Ascending aorta (tissue), 2 donors: ENCODE measurements at places on chromosomes 7 and 10. TPM values are rescaled to one million over a fixed set of nuclear protein-coding genes. Genes with fewer than 3 reads are reported as not detected.

GRCh38 chr7:50696810-50697582 is 85.7 kb downstream of the GRB10 start:
- DNase-seq, result no peak

DNA sequence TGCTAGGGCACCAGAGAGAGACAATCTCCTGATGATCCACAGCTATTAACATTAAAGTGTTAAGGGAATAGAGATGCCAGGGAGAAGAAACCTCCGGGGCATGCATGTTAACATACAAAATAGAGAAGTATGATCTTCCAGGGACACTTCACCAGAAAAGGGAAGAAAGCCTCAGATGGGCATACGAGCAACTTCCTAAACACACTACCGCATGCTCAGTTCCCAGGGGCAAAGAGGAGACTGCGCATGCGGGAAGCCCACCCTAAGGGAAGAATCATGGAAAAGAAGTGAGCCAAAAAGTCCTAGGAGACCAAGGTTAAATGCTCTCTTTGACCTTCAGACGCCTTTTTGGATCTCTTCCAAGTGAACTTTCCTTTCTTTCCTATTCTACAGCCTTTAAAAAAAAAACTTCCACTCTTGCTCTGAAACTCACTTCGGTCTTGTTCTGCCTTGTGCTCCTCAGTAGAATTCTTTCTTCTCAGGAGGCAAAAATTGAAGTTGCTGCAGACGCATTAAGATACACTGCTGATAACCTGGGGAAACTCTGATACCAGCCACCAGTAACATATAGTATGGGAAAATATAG is 1211.3 kb downstream of the REEP3 start:
- no peak for DNase-seq

GRCh38 chr10:62511238-62511637 is 137.1 kb downstream of the ZNF365 start:
- DNase-seq, result no peak

DNA sequence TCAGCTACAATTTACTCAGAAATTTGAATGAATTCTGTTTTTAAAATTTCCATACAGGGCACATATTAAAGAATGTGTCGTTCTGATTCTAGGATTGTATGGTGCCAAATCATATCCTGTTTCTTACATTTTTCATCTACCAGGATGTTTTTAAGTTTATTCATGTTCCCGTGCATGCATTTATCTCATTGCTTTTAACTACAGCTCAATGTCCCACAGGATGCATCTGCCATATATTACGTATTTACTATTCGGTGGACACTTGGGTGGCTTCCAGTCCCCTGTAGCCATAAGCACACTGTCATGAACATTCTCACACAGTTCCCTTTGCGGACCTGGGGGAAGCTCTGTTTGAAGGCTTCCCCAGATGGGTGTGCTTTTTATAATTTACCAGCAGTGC is 122.3 kb downstream of the CCDC71L start:
- no peak for DNase-seq

The AGR2 gene
- total RNA-seq, result not detected

DNA sequence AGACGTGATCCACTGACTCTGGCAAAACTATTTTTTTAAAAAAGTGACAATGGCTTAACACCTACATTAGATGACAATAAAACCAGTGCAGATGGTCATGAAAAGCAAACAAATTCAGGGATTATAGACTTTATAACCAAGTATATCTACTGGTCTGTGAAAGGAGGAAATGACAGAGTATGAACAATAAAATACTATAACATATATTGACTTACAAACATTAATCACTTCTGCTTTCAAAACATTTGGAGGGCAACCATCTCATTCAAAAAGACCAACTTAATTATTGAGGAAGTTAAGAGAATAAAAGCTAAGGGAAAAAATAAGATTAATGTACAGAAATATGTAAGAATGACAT is 34.8 kb downstream of the JMJD1C start:
- no peak for DNase-seq

The ZCCHC24 gene
- total RNA-seq, result 180 TPM

DNA sequence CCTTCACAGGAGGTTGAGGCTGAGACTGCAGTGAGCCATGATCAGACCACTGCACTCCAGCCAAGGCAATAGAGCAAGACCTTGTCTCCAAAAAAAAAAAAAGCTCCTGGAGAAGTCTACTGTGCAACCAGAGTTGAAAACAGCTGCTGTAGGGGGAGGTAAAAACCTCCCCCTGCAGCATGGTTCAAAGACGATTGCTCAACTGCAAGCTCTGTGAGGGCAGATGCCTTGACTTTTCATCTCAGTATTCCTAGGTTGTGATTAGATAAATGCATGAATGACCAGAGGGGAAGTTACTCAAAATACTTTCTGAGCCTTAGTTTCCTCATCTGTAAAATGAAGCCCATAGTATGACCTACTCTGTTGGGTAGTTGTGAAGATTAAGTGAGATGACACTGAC is 25.0 kb upstream of the PPA1 start:
- no peak for DNase-seq

DNA sequence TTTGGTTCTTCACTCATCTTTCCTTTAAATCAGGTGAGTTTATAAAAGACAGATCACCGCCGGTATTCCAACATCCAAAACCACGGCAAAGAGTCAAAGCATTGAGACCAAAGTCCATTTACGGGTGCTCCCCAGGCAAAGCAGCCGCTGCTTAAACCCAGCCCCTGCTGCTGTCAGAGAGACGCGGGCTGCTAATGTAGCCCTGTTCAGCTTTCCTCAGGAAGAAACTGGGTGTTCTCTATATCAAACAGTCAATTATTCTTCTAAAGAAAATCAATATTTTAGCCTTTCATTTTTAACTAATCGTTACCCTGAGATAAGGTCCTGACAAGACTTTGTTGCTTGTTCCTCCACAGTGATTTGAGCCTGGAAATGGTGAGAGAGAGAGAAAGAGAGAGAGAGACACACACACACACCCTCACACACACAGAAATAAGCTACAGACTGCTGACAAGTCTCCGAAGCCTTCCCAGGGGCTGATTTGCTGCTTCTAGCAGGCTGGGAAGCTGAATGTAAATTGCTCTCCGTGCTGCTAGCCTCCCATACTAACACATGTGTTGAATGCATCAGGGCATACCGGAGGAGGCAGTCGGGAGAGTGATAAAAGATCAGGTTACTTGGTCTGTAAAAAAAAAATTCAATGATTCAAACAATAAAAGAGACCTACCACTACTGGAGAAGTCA is 183.0 kb upstream of the ANK3 start:
- DNase-seq, result no peak

DNA sequence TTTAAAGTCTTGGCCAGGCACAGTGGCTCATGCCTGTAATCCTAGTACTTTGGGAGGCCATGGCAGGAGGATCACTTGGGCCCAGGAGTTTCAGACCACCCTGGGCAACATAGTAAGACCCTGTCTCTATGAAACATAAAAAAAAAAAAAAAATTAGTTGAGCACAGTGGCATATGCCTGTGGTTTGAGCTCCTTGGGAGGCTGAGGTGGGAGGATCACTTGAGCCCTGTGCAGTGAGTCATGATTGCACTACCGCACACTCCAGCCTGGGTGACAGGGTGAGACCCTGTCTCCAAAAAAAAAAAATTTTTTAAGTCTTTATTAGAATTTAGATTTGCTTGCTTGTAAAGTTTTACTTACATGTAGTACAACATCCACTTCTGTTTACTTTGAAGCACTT is 14.0 kb downstream of the WNT2 start:
- no peak for DNase-seq

The GLI3 gene
- 2.2 TPM for total RNA-seq

- no peak for DNase-seq
These were observed 495.1 kb downstream of the RPS24 start for GRCh38 chr10:78528749-78529204.

DNA sequence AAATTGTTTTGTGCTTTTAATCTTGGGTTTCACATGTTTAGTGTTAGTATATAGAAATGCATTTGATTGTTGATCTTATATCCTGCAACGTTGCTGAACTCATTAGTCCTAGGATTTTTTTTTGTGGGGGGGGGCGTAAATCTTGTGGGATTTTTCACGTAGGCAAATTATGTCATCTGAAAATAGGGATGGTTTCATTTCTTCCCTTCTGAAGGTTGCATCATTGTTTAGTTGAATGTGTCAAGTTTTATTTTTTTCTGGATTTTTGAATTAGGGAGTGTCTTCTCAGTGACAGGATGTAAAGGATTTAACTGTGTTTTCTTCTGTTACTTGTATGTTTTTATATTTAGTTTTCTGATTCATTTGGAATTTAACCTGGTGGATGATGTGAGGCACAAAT is 26.7 kb downstream of the MKLN1 start:
- no peak for DNase-seq

The GPR141 gene
- total RNA-seq, result not detected

The TMEM225B gene
- total RNA-seq, result 0.43 TPM

DNA sequence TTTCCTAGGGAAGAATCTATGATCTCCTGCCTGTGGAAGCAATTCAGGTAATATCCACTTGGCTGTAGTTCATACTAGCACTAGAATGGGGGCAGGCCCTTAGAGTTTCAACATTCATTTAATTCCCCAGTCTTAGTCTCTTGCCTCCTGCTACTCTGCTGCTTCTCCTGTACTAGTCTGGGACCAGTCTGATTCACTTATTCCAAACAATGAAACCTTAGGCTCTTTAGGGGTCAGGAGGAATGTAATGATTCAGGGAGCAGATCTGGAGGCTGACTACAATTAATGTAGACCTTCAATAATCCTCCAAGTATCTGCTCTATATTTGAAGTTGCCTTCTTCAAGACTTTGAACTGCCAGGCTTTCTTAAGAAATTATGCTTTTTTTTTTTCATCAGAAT is 101.8 kb downstream of the GNAT3 start:
- DNase-seq, result no peak

GRCh38 chr10:127735156-127735555 is 1.8 kb upstream of the FOXI2 start:
- DNase-seq, result no peak

- DNase-seq, result no peak
These were observed 12.2 kb downstream of the PPA1 start for GRCh38 chr10:70221030-70221429.

The ICA1 gene
- total RNA-seq, result 18.3 TPM

DNA sequence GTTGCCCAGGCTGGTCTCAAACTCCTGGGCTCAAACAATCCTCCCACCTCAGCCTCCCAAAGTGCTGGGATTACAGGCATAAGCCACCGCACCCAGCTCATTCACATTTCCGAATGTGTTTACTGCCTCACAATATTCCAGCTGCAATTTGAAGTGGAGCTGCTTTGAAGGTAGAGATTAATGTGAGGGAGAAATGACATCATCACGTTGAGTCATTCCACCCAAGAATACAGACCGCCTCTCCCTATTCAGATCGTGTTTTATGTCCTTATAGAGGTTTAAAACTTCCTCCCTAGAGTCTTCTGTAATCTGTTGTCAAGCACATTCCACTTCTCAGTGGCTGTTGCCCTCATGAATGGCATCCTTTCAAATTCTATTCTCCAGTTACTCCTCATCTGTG is 100.4 kb upstream of the PDGFA start:
- DNase-seq, result no peak

The DNAH11 gene
- 0.75 TPM for total RNA-seq

The PSD gene
- total RNA-seq, result not detected

GRCh38 chr7:41872966-41873365 is 170.1 kb upstream of the INHBA start:
- DNase-seq, result no peak

The FEZF1 gene
- total RNA-seq, result not detected

- no peak for DNase-seq
These were observed 11.8 kb downstream of the TOMM7 start for GRCh38 chr7:22810843-22811242.

- peak; percentile 73 for DNase-seq
These were observed 56.8 kb upstream of the SVIL start for GRCh38 chr10:29691564-29692072.

- DNase-seq, result no peak
These were observed 116.3 kb downstream of the MLLT10 start for GRCh38 chr10:21650353-21650752.

DNA sequence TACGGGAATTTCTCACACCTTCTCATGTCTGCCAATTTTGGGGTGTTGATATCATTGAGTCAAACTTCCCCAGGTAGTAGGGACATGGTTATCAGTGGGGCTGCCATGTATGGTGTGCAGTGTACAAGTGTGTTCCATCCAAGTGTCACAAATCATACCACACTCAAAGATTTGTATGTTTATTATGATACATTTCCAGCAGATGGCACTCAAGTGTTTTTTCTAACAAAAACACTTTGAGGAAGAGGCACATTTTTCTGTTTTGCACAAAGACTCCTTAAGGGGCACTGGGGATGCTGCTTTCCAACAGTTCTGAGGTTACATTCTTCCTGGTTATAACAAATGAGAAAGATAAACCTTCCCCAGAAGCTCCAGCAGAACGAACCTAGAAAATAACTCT is 414.5 kb downstream of the REEP3 start:
- no peak for DNase-seq

The SCART1 gene
- 4.8 TPM for total RNA-seq

DNA sequence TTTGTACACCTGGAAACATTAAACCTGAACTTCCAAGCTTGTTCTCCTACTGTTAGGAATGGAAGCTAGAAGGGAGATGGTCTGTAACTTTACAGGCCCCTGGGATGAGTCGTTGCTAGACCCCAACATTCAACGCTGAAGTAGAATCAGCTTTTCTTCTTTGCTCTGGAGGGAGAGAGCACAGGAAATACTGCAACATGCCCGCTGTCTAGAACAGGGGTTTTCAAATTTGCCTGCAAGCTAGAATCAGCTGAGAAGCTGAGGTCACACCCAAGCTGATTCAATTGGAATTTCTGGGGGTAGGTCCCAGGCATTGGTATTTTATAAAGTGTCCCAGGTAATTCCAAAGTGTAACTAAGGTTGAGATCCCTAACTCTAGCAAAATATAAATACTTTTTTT is 219.7 kb downstream of the PRPF18 start:
- DNase-seq, result no peak

The HPS1 gene
- total RNA-seq, result 42.7 TPM

DNA sequence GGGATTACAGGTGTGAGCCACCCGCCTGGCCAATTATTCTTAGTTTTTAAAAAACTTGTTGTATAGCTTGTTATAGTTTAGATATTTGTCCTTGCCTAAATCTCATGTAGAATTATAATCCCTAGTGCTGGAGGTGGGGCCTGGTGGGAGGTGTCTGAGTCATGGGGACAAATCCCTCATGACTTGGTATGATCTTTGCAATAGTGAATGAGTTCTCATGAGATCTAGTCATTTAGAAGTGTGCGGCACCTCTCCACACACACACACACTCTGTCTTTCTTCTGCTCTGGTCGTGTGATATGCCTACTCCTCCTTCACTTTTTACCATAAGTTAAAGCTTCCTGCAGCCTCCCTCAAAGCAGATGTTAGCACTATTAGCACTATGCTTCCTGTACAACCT is 37.2 kb downstream of the FAM149B1 start:
- no peak for DNase-seq

DNA sequence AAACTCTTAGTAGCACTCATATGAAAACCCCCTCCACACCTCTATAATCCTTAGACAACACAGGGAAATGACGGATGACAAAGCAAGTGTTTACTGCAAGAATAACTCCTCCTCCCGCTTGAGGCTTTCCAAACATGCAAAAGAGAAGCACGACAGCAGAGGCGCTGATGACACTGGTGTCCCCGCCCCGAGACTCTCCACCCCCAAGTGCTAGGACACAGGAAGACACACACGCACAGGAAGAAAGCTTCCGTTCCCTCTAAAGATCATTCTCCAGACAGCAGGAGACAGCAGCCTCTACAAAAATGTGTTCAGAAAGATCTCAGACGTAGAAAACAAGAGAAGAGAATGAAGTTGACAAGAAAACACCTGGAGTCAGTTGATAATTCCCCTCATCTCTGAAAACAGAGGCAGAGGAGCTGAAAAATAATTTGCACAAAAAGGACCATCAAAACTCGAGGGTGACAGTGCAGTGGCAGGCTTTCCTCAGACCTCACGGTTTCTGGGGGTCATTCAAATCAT is 90.2 kb downstream of the DLG5 start:
- DNase-seq, result peak; percentile 73

GRCh38 chr7:88012086-88012485 is 78.0 kb downstream of the ADAM22 start:
- DNase-seq, result no peak

The HOGA1 gene
- 2.6 TPM for total RNA-seq
